ENCODE measurements at places on chromosomes 12 and 14.

DNA sequence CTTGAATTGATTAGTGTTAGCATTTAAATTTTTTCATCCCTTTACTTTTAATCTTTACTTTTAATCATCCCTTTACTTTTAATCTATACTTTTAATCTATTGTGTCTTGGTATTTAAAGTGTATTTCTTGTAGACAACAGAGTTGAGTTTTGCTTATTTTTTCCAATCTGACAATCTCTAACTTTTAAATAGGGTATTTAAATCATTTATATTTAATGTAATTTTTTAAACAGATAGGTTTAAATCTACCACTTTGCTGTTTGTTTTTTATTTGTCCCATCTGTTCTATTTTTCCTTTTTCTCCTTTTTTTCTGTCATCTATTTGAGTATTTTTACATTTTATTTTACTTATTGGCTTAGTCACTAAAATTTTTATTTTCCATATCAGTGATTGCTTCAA lies 68.3 kb downstream of the TTC7B start:
- no peak for DNase-seq

DNA sequence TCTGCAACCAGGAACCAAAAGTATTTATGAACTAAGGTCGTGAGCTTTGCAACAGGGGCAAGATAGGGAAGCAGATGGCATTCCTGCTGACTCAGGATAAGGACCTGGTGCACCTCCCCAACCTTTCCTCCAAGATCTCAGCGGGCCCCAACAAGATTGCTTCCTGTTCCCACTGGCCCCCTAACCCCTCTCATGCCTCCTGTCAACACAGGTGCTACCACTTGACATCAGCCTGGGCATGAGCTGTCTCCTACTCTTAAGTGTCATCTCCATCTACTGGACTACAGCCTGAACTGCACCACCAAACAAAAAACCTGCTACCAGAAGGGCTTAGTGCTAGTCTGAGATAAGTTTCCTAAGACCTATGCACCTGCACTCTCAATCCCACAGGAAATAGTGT lies 32.7 kb downstream of the MED6 start:
- peak; percentile 11 for DNase-seq

DNA sequence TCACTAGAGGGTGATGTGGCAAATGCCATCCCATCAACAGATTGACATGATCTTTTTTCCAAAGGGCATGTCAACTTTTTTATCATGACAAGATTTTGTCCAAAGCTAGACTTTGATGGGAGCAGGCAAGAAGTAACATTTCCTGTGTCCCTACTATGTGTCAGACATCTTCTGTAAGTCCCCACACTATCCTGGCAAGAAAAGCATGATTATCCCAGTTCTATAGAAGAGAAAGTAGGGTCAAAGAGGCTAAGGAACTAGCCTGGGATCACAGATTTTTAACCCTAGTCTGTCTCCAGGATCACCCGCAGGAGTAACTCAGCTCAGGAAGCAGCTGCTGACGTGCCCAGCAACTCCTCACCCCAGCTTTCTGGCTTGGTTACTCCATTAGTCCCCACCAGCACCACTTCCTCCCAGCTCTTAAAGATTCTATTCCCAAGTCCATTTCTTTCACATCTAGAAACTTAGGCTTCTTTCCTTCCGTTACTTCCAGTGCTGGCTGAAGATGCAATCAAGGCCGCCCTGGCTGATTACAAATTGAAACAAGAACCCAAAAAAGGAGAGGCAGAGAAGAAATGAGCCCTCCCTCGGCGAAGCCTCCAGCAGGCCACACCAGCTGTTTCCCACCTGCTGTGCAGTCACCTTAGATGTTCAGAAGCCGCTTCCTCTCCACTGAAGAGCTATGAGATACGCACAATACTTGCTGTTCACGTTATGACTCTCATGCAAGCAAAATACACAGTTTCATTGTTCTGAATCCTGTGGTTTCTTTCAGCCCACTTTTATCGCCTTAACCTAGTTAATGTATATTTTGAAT lies 6.2 kb downstream of the ISCU start:
- DNase-seq, result no peak

DNA sequence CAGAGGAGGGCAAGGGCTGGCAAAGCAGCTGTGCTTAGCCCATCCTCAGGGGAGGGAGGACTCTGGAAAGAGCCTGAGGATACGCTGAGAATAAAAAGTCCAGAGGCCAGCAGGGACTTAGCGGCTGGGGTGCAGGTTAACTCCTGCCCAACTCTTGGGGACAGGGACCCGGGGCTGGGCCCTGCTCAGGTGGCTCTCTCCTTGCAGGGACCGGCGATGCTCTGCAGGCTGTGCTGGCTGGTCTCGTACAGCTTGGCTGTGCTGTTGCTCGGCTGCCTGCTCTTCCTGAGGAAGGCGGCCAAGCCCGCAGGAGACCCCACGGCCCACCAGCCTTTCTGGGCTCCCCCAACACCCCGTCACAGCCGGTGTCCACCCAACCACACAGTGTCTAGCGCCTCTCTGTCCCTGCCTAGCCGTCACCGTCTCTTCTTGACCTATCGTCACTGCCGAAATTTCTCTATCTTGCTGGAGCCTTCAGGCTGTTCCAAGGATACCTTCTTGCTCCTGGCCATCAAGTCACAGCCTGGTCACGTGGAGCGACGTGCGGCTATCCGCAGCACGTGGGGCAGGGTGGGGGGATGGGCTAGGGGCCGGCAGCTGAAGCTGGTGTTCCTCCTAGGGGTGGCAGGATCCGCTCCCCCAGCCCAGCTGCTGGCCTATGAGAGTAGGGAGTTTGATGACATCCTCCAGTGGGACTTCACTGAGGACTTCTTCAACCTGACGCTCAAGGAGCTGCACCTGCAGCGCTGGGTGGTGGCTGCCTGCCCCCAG lies 2.8 kb downstream of the B3GNT4 start:
- DNase-seq, result no peak

GRCh38 chr14:104856157-104856868 lies 8.8 kb upstream of the CEP170B start:
- no peak for DNase-seq

DNA sequence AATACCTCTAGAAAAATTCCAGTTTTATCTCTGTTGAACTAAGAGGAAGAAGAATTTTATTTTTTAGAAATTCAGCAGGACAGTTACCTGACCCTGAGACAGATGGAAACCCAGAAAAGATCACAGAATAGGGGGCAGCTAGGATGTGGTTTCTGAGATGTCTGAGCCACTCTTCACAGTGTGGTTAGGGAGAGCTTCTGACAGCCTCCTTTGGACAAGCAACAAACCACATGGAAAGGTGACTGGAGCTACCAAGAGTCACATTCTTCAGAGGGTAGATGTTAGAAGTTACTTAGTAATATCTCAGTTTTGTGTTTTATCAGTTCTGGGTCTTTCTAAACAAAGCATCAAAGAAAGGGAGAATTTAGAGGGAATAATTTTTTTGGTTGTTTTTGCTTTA lies 117.3 kb upstream of the NAP1L1 start:
- no peak for DNase-seq

GRCh38 chr12:9243999-9244649 lies 35.9 kb upstream of the PZP start:
- no peak for DNase-seq

DNA sequence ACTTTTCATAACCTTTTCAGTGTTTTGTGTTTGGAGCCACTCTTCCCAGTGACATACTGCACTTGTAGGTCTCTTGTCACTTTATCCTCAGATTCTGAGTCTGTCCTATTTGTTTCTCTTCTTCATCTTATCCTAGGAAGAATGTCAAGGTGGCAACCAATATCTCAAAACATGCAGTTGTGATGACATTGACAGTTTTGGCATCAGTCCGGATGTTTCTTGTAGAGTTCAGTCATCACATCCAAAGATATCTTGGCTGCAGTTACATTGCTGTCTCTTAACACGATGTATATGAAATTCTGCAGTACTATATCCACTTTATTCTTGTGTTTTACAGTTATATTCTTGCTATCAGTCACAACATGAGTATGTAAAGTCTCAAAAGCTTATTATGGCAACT lies 6.4 kb downstream of the ADIPOR2 start:
- DNase-seq, result no peak

DNA sequence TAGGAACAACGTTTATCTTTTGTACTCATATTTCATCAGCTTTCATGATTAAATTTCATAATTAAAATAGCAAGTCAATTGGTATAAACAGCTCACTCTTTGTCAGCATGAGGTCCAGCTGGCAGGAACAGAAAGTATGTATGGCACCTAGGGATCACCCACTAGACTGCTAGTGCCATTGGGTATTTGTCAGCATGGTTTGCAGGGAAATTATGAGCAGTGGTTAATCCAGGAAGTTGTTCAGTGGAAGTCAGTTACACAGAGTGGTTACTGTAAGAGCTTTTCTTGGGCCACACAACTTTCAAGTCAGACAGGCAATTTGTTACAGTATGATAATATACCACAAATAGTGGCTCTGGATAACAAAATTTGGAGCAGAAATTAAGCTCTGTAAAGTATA lies 340.3 kb upstream of the RGS6 start:
- peak; percentile 87 for DNase-seq

DNA sequence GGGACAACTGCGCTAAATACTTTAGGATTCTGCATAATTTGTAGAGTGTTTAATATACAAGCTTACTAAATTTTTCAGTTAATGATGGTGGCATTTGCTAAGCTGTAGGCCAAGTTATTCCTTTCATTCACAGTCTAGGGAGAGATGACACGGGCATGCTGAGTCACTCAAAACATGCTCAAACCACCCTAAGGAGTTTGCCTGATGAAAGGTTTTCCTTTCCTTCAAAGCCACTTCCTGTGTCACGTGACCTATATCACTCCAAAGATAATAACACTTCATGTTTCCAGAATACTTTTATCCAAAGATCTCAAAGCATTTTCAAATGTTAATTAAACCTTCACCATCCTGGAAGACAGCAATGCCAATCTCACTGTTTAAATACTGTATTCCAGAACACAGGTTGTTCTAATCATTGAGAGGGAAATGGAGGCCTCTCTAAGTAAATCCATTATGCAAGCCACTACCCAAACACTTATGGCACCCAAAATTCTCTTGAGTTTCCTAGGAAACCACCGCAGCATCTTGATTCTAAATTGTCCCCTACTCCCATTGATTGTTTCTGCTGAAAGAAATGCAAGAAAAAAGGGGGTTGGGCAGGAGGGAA lies 207.0 kb upstream of the CDKN3 start:
- peak; percentile 89 for DNase-seq

DNA sequence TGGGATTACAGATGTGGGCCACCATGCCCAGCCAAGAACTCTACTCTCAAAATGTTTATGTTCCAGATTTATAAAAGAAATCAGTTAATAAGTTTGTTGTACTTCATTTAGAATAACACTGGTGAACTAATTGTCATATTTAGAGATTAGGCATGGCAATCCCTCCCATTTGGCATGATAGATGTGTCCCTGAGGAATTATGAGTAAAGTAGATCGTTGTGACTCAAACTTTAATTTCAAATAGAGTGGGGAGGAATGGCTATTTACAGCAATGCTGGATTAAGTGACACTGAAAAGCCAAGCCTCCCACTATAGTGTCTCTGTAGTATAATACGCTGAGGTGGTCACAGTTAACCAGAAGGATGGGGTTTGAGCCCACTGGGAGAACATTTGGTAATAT lies 39.3 kb upstream of the RTRAF start:
- DNase-seq, result no peak

DNA sequence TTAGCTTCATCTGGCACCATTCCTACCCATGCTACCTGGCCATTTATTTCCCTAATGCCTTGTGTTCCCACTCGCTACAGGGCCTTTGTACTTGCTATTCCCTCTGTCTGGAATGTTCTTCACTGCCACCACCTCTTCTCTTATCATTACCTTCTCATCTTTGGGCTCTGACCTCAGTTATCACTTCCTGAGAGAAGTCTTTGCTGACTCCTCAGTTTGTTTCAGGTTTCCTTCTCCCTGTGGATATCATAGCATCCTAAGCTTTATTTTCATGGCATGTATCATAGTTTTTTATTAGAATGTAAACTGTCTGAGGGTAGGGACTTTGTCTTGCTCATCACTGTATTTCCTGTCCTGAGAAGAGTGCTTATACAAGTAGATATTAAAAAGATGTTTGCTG lies 29.7 kb downstream of the SPATS2 start:
- no peak for DNase-seq

GRCh38 chr12:32107359-32108267 lies 966 bp downstream of the BICD1 start:
- peak; percentile 62 for DNase-seq

- no peak for DNase-seq
Measured at GRCh38 chr12:1103632-1104031, 112.6 kb downstream of the ERC1 start.

- no peak for DNase-seq
Measured at GRCh38 chr14:65371784-65372183, 40.7 kb upstream of the FUT8 start.

- peak; percentile 6 for DNase-seq
Measured at GRCh38 chr14:22474730-22475351, 114.2 kb downstream of the DAD1 start.

- DNase-seq, result no peak
Measured at GRCh38 chr12:123111498-123112165, 39.3 kb downstream of the PITPNM2 start.

- DNase-seq, result no peak
Measured at GRCh38 chr12:93094988-93095737, 166.1 kb upstream of the EEA1 start.

- no peak for DNase-seq
Measured at GRCh38 chr12:77979597-77980250, 149.0 kb downstream of the NAV3 start.

GRCh38 chr12:22539055-22539454 lies 5.3 kb downstream of the C2CD5 start:
- DNase-seq, result no peak

DNA sequence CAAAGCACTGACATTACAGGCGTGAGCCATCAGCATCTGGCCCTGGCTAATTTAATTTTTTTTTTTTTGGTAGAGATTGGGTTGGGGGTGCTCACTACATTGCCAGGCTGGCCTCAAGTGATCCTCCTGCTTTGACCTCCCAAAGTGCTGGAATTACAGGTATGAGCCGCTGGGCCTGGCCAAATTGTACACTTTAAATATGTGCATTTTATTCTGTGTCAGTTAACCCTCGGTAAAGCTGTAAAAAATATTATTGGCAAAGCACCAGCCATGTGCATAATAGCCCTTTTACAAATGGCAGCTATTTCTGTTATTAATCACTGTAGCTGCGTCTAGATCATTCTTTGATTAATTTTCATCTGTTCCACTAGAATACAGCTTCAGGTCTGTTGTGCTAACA lies 12.0 kb downstream of the TMEM119 start:
- no peak for DNase-seq
